ENCODE measurements at places on chromosomes 1 and 21.

DNA sequence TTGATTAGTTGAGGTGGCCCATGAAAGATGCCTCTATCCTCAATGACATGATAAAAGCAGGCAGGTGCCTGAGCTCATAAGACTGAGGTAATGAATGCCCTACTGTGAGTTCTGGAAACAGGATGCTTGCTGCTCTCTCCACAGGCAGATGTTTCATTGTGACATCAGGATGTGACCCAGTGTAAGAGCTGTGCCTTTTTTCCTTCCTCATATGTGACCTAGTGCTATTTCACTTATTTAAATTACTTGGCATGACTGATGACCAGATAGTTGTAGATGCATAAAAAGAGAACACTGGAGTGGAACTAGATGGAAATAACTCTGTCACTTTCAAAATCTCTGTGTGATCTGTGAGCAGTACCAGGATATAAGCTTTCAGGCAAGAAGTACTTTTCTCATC, 31.9 kb downstream of the KIF14 start:
- no peak for DNase-seq

DNA sequence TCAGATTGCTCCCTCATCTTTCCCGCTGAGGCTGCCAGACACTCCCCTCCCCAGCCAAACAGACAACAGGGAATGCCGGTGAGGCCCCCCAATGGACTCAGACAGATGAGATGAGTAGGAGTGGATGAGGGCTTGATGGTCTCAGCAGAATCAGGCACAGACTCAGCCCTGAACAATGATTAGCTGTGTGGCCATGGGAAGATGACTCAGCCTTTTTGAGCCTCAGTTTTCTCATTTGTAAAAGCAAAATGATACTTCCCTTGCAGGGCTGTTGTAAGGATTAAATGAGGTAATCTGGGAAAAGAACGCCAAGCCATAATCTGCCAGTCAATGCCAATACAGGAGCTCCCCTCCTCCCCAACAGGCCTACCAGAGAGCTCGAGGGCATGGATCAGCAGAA, 12.4 kb downstream of the C1orf198 start:
- DNase-seq: no peak

DNA sequence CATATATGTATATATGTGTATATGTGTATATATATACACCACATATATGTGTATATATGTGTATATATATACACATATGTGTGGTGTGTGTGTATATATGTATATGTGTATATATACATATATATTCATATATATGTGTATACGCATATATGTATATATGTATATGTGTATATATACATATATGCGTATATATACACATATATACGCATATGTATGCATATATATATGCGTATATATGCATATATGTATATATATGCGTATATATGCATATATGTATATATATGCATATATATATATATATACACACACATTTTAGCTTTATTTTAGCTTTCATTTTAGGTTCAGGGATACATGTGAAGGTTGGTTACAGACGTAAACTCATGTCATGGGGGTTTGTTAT, 54.8 kb downstream of the PRKACB start:
- no peak for DNase-seq

DNA sequence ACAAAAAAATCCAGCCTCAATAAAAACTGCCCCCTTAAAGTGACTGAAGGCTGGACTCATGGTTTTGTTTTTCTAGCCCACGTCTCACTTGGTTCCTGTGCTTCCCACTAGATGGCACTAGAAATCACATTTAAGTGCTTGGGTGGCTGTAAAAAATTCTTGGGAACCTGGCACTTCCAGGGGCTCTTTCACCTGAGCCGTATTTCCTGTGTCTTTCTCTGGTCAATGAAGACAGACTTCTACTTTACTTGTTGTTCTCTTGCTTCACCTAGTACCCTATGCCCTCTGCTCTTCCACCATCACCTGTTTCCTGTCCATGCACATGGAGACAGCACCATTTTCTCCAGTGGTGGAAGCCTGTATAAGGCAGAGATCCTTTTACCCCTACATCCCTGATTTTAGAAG, 20.0 kb downstream of the METTL13 start:
- peak; percentile 15 for DNase-seq

- DNase-seq: no peak
Measured at GRCh38 chr1:169576935-169577331, 9.3 kb downstream of the F5 start.
